Cortex of kidney (tissue), 1 donor: ENCODE measurements at places on chromosomes 16 and 17.

GRCh38 chr17:8016632-8017424 lies 14.4 kb downstream of the GUCY2D start:
- DNase-seq: no peak

DNA sequence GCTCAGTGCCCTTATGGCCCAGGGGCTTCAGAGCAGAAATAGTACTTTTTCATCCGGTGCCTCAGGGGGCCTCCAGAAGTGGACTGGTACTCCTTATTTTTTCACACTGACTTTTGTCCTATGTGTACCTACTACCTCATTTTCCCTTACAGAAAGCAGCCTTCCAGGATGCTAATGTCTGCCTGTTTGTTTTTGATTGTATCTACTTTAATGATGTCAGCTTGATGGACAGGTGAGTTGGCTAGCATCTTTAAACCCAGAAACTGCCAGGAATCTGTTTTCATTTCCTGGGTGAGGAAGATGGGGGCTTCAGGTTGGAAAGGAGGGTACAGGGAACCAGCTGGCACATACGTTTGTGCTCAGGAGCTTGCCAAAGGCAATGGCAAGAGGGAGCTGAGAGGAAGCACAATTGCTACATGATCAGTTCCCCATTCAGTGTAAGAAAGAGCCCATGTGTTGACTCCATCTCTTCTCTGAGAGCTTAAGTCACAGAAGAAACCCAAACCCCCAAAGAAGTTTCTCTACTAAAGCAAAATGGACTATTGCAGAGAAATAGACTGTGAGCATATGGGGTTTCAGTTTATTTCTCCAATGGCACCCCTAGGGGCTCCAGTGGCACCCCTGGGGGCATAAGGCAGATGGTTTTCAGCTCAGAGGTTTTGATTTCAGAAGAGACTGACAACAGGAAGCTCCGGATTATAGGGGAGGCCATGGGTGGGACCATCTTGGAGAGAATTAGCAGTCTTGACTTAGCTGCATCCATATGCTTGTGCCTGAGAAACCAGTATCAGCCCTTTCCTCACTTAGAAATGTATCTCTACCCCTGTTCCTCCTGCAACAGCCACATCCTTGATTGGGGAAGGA lies 16.3 kb downstream of the LIG3 start:
- no peak for DNase-seq

GRCh38 chr17:73387746-73388577 lies 76.2 kb upstream of the CDC42EP4 start:
- no peak for DNase-seq

GRCh38 chr17:39737760-39738567 lies at the start of gene GRB7:
GRB7 (plus strand) TSS chr17:39737938; CDS start chr17:39742302, 4,364 bp downstream.
- DNase-seq: no peak

GRCh38 chr16:20137194-20137593 lies 63.5 kb upstream of the GPR139 start:
- DNase-seq: no peak

DNA sequence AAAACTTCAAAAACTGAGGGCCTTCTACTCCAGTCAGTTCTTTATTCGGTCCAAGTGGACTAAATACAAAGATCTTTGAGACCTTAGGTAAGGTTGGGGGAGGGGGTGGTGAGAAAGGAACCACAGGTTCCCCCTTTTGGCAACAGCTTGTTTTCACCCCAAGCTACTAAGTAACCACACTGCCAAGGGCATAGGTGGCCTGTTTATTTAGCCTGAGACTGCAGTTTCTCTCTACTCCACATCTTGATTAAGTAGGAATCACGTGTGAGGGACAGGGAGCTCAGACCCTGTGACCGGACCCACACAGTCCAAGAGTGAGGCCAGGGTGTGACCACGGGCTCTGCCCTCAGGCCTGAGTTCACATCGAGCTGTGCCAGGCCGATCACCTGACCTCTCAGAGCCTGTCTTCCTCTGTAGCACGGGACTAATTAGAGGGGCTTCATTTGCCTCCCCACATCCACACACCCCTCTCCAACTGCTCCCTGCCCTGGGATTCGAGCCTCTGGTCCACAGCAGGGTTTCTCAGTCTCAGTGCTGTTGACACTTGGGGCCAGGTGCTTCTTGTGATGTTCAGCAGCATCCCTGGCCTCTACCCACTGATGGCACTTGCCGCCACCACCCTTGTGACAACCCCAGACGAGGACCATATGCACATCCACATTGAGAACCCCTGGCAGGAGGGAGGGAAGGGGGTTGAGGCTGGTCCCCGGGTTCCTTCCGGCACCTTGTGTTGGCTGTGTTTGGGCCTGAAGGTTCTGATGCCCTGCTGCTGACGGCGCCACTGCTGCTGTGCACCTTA lies 17.8 kb downstream of the ST6GALNAC2 start:
- DNase-seq: no peak

- DNase-seq: no peak
These were observed 29.7 kb upstream of the NGFR start for GRCh38 chr17:49465331-49465903.

- no peak for DNase-seq
These were observed 169.7 kb downstream of the ANKFN1 start for GRCh38 chr17:56322991-56323390.

DNA sequence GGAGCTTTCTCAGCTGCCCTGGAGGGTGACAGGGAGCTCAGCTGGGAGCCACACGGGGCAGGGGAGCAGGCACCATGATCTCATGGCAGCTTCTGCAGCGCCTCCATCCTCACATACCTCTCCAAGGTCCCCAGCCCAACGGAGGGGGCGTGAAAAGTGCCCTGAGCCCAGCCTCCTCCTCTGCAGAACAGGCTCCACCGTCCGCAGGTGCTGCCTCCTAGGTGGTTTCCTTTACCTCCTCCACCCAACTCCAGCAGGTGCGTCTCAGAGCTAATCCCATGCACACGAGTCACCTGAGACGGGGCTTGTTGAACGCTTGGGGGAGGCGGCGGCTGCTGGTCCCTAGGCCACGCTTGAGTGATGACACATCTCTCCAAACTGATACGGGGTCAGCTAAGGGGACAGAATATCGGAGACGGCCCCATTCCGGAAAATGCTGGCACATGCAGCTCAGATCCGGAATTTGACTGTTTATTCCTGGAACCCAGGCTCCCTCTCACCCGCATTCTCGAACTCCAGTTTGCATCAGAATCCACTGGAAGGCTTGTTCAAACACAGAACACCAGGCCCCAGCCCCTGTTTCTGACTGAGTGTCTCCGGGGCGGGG lies 387 bp upstream of the SLC38A8 start:
- DNase-seq: no peak

- DNase-seq: no peak
These were observed 109.1 kb downstream of the ZFHX3 start for GRCh38 chr16:72938795-72939164.

DNA sequence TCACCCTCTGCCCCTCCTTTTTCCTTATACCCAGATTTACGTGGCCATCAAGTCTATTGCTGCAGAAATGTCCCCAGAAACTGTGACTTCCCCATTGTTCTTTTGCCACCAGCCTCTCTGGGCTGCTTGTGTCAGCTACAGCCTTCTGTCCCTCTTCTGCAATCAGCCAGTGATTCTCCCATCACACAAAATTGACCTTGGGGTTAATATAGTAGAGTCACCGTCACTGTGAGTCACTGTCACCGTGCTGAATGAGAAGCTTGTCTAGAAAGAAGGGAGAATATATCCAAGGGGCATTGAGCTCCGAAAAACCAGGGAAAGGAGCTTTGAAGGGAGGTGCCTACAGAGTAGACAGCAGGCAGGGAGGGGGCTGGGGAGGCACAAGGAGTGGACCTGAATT lies 290.5 kb downstream of the HAPSTR1 start:
- DNase-seq: no peak

DNA sequence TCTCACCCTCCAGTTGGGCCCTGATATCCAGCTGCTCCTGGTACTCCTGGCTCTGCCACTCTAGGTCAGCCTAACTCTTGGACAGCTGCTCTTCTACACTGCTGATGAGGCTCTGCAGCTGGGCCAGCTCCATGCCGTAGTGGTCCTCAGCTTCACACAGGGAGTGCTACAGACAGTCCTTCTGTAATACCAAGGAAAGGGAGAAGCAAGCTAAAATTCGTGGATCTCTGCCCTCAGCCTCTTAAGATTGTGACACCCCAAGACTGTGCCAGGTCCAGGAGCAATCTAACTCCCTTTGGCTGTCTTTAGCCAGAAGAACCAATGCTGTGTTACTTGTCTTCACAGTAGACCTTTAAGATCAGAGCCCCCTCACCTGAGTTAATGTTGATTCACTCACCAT lies 7.7 kb upstream of the KRT38 start:
- DNase-seq: no peak

DNA sequence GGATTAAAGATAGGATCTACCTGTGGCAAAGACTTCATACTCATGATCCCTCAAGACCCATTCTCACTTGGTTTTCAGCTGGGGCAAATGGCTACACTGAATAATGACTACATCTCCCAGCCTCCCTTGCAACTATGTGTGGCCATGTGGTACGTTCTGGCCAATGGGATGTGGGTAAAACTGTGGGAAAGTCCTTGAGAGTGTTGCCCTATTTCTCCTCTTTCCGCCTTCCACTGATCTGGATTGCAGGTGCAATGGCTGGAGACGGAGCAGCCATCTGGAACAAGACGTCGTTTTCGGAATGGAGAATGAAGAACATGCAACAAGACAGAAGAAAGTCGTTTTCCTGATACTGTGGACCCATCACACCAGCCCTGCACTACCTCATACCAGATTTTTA lies 48.5 kb downstream of the HAPSTR1 start:
- DNase-seq: no peak

GRCh38 chr17:79864617-79865250 lies 25.5 kb upstream of the CBX4 start:
- no peak for DNase-seq

DNA sequence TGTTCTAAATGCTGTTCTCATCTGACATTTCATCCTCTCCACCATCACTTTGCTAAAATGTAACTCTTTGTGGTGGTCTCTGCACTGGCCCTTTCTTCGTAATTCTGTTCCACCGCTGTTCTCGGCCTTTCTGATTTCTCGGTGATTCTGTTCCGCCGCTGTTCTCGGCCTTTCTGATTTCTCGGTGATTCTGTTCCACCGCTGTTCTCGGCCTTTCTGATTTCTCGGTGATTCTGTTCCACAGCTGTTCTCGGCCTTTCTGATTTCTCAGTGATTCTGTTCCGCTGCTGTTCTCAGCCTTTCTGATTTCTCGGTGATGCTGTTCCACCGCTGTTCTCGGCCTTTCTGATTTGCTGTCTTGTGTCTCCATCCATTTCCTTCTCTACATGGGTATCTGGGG lies 12.3 kb downstream of the FOXF1 start:
- DNase-seq: no peak

- no peak for DNase-seq
These were observed 80.7 kb downstream of the RAB11FIP4 start for GRCh38 chr17:31472137-31472536.

DNA sequence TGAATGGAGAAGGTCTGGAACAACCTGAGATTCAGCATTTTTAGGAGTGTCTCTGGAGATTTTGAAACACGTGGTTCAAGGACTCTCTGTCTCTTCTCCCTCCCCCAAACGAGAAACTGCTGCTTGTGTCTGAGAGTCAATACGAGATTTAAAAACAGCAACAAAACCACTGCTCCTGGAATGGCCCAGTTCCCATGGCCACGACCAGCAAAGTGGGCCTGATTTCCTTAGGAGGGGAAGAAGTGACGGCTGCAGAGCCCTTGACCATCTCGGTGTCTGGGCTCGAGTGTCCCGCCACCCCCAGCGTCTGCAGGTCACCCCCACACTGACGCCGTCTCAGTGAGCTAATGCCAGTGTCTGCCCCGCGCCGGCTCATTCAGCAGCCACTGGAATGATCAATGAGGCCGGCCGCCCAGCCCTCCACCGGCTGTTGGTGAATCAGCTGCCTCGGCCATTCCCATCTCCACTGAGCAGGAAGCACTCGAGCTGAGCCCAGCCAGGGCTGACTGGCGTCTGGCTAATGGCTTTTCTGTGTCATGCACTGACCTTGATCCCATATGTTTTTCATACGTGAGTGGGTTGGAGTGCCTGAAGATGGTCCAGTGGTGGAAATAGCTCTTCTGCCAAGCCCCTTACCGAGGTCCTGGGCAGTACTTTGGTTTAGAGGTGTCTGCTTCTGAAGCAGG lies 151.8 kb downstream of the PITPNC1 start:
- DNase-seq: no peak
